ENCODE measurements at places on chromosomes 3 and 15.

DNA sequence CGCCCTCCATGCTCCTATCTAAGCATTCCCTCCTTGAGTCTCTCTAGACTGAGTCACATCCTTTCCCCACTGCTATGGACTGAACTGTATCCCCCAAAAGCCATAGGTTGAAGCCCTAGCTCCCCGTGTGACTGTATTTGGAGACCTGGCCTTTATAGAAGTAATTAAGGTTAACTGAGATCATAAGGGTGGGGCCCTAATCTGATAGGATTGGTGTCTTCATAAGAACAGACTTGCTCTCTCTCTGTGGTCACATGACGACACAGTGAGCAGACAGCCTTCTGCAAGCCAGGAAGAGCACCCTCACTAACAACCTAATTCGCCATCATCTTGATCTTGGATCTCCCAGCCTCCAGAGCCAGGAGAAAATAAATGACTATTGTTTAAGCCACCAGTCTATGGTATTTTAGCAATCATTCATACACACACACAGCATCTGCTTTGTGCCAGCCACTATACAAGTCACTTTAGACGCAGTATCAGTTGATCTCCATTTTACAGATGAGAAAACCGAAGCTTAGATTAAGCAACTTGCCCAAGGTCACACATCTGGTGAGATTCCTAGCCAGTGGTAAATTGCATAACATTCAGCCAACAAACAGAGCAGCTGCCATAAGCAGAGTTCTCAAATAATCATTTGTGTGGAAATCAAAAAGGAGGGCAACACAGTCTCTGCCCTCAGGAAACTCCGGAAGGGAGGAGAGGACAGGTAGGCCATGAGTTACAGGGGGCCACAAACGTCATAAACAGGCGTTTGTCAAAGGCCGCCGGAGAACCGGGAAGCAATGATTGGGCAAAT, 66.3 kb upstream of the HES1 start:
- DNase-seq = no peak

DNA sequence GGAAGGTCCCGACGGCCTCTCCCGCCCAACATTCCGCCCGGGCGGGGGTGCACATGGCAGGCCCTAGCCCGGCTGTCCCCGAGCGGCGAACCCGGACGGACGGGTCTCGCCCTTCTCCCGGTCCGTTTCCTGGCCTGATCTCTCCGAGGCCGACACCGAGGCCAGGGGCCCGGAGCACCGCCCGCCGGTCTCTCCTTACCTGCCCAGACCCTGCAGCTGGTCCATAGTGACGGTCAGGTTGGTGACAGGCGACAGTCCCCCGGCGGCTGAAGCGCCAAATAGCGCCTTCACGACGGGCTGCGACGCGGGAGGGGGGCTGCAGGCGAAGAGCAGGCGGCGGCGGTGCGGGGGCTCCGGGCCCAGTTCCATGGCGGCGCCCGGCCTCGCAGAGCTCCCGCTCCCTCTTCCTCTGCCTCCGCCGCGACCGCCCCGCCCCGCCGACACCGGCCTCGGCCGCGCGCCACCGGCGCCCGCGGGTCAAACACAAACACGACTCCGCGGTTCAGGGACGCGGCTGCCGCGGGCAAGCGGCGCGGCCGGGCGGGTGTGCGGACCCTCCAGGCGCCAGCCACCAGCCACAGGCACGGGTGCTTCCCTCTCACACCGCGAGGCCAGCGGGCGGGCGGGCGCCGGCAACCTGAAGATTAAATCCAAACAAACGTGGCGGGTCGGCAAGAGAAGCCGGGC, 495 bp downstream of the CDC25A start:
- no peak for DNase-seq

DNA sequence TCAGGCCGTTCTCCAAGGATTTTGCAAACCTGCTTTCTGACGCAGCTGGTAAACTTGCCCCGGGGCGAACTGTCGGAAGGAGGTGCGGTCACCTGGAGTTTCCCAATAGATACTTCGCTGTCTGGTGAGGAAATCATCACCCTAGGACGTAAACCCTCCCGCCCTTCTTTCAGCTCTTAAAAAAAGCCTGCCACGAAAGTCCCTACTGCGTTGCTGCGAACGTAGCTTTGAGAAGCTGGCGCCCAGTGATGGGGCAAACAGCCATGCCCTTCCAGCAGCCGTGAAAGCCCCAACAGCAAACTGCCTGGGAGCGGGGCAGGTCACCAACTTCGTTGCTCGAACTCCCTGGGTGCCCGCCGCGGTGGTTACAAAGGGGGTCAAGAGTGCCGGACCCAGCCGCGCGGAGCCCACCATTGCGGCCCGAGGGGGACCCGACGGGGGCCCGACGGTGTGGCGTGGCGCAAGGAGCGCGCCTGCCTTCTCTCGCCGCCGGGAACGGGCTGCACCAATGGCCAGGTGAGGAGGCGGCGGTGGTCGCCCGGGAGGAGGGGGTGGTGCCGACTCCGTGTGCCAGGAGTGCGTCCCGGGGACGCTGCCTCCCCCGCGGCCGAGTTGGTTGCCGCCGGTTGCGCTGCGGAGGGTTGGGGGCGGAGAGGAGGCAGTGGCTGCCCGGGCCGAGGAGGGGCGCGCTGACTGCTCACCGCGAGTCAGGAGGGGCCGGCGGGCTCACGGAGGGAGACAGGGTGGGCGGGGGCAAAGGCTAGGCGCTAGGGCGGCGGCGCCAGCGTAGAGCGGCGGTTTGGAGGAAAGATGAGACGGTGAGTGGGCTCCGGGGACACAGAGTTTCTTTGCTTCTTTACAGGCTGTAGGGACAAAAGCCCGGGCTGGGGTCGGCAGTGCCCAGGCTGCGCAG, at the start of gene PHLDB2:
Gene PHLDB2, plus strand, starts transcription at position 205 of the 913 bp plus-strand sequence. CDS start 24,813 bp downstream, outside the sequence.
- no peak for DNase-seq

DNA sequence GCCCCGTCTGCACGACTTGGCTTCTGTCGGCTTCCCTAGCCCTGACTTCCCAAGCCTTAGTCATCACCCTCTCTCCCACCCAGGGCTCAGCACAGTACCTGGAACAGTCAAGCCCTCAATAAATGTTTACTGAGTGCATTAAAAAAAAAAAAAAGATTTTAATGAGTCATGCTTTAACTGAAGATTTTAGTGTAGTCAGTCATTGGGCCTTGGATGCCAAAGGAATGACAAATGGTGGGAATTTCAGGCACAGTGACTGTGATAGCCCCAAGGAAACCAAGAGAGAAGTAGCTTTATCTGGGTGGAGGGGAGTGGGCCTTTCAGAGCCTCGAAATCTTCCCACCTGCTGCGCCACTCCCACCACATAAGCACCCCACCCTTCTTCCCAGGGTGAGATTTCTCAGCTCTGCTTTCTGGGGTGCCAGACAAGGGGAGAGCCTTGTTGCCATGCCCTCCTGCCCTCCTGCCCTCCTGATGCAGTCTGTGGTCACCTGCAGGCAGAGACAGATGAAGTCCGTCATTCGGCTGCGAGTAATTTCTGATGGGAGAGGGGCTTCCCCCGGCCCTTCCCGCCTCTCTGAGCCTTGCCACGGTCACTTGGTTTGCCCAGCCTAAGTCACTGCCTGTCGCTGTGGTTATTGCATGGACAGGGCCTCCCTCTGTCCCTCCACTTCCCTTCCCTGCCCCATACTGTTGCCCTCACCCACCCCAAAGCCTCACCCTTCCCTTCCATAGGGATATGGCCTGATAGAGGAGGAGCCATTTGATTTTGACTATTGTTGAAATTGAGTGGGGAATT, 41.8 kb downstream of the SMAD3 start:
- DNase-seq = no peak

All from activated naive CD4-positive, alpha-beta T cell (primary cell).